ENCODE measurements at places on chromosomes 3 and 15. TPM values are rescaled to one million over a fixed set of nuclear protein-coding genes. Genes with fewer than 3 reads are reported as not detected.

NEO1 gene
- polyA plus RNA-seq = 18.1 TPM

DNA sequence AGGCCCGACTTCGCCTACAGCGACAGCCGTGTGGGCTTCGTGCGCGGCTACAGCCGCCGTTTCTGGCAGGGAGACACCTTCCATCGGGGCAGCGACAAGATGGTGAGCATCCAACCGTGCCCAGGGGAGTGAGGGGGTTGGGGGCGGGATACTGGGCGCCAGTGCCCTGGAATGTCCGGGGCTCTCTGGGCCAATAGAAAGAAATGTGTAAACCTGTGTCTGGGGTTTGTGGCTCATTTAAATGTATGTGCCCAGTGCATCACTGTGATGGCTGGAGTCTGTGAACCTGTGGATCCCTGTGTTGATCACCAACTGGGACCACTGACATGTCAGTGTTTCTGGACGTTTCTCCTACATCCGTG lies 423 bp downstream of the CHAC1 start:
- H3K4me1 ChIP-seq = no peaks in the 10 kb centered on the region
- H3K27ac ChIP-seq = peak overlapping the region; percentile 81
- peak overlapping the region; percentile 87 for H3K4me3 ChIP-seq

DNA sequence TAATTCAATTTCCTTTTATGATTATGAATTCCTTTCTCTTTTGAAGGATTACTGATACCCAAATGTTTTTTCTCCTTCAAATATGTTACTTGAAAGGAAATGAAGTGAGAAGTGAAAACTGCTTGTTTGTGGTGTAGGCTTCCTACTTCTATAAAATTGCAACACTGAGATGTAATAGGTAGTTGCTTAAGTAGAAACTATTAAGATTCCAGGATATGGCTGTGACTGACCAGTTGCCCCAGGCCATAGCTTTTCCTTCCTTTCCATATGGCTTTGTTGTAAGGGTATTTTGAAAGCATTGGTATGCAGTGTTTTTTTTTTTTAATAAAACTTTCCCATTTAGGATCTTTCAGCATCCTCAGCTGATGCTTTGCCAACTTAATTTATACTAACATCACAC lies 28.5 kb downstream of the DNAJC13 start:
- H3K4me1 ChIP-seq = peaks cover 11% of the 10 kb centered on the region
- no peak overlapping the region for H3K4me3 ChIP-seq
- H3K36me3 ChIP-seq = no peaks in the 10 kb centered on the region
- no peaks in the 10 kb centered on the region for H3K27me3 ChIP-seq
- H3K27ac ChIP-seq = no peak overlapping the region

DNA sequence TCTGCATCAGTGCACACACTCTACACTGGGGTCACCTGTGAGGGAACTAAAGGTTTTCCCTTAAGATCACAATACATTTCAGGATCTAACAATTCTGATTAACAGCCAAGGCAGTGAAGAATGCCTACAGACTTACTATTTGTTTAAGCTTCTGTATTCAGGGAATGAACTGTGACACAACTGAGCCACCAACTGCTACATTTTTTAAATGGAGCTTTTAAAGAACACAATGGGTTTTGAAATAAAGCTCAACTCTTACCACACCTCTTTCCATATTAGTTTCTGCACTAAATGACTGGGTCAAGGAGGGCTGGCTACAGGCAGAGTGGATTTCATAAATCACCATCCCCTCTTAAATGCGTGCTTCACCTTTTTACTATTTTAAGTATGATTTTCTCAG lies 100.2 kb downstream of the TMCC1 start:
- no peaks in the 10 kb centered on the region for H3K4me1 ChIP-seq
- no peak overlapping the region for H3K27ac ChIP-seq
- DNase-seq = no peak
- H3K27me3 ChIP-seq = no peaks in the 10 kb centered on the region

- DNase-seq = no peak
- no peak overlapping the region for H3K27ac ChIP-seq
- H3K4me1 ChIP-seq = no peaks in the 10 kb centered on the region
- no peaks in the 10 kb centered on the region for H3K27me3 ChIP-seq
These were observed 171.7 kb downstream of the KLF13 start for GRCh38 chr15:31498329-31498728.

HTR3E gene
- not detected for polyA plus RNA-seq

- no peaks in the 10 kb centered on the region for H3K4me1 ChIP-seq
- H3K4me3 ChIP-seq = no peak overlapping the region
- no peaks in the 10 kb centered on the region for H3K36me3 ChIP-seq
- H3K27me3 ChIP-seq = no peaks in the 10 kb centered on the region
- H3K27ac ChIP-seq = no peak overlapping the region
These were observed 438.2 kb upstream of the PROK2 start for GRCh38 chr3:72223116-72223515.

- no peaks in the 10 kb centered on the region for H3K4me1 ChIP-seq
- DNase-seq = no peak
- no peak overlapping the region for H3K4me3 ChIP-seq
- no peaks in the 10 kb centered on the region for H3K36me3 ChIP-seq
These were observed 84.7 kb downstream of the NCEH1 start for GRCh38 chr3:172626021-172626640.

DNA sequence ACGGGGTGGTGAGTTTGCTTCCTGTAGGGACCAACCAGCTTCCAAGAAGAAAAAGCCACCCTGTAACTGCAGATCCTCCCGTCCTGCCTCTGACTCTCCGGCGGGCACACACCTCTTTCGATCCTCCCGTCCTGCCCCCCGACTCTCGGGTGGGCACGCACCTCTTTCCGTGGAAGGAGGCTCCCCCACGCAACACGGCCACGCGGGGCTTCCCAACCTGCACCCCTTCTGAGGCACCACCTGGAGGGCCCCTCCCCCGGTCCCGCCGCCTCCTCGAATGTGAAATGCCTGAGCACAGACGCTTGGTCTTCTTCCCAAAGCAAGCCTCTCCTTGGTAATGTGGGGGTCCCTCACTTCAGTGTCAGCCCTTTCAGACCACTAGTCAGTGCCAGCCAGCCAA lies 7.3 kb downstream of the ADAMTS17 start:
- H3K36me3 ChIP-seq = no peaks in the 10 kb centered on the region
- DNase-seq = no peak
- no peaks in the 10 kb centered on the region for H3K4me1 ChIP-seq
- H3K27me3 ChIP-seq = no peaks in the 10 kb centered on the region

- H3K4me1 ChIP-seq = no peaks in the 10 kb centered on the region
- H3K36me3 ChIP-seq = no peaks in the 10 kb centered on the region
- no peaks in the 10 kb centered on the region for H3K27me3 ChIP-seq
- H3K4me3 ChIP-seq = no peak overlapping the region
- no peak overlapping the region for H3K27ac ChIP-seq
These were observed 72.3 kb downstream of the TAMM41 start for GRCh38 chr3:11774296-11774877.

GRCh38 chr3:21754839-21755238 lies 3.8 kb upstream of the ZNF385D start:
- no peaks in the 10 kb centered on the region for H3K4me1 ChIP-seq
- DNase-seq = no peak
- H3K27ac ChIP-seq = no peak overlapping the region
- no peaks in the 10 kb centered on the region for H3K27me3 ChIP-seq

CKMT1A gene
- polyA plus RNA-seq = not detected

- no peaks in the 10 kb centered on the region for H3K27me3 ChIP-seq
- no peaks in the 10 kb centered on the region for H3K4me1 ChIP-seq
- H3K36me3 ChIP-seq = no peaks in the 10 kb centered on the region
These were observed 23.0 kb downstream of the NR2F2 start for GRCh38 chr15:96353416-96353929.

DNA sequence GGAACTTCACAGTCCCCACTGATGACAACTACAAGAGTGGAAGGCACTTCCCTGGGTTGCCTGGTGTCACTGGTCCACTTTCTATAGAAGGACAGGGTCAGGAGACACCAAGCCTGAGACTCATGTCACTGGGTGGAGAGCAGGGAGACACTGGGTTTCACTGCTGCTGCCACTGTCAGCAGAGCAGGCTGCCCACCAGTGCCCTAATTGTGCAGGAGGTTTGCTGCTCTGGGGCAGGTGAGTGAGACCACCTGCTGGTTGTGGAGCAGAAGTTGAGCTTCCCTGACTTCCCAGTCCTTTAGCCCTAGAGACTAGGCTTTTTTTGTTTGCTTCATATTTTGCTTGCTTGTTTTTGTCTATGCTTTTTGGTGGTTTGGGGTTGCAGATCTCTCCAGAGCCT lies 528.4 kb upstream of the RGMA start:
- DNase-seq = no peak
- no peak overlapping the region for H3K27ac ChIP-seq
- H3K27me3 ChIP-seq = no peaks in the 10 kb centered on the region
- H3K4me3 ChIP-seq = no peak overlapping the region

CLPX gene
- 11.0 TPM for polyA plus RNA-seq

GRCh38 chr15:26146202-26146601 lies 283.1 kb upstream of the ATP10A start:
- H3K27ac ChIP-seq = no peak overlapping the region
- no peaks in the 10 kb centered on the region for H3K4me1 ChIP-seq
- no peaks in the 10 kb centered on the region for H3K36me3 ChIP-seq
- no peaks in the 10 kb centered on the region for H3K27me3 ChIP-seq
- no peak overlapping the region for H3K4me3 ChIP-seq
- DNase-seq = no peak

SNTN gene
- polyA plus RNA-seq = not detected

- no peak overlapping the region for H3K4me3 ChIP-seq
- H3K4me1 ChIP-seq = no peaks in the 10 kb centered on the region
- no peak for DNase-seq
- H3K27me3 ChIP-seq = no peaks in the 10 kb centered on the region
- no peaks in the 10 kb centered on the region for H3K36me3 ChIP-seq
These were observed 299.9 kb downstream of the TBC1D5 start for GRCh38 chr3:17442332-17443049.

DNA sequence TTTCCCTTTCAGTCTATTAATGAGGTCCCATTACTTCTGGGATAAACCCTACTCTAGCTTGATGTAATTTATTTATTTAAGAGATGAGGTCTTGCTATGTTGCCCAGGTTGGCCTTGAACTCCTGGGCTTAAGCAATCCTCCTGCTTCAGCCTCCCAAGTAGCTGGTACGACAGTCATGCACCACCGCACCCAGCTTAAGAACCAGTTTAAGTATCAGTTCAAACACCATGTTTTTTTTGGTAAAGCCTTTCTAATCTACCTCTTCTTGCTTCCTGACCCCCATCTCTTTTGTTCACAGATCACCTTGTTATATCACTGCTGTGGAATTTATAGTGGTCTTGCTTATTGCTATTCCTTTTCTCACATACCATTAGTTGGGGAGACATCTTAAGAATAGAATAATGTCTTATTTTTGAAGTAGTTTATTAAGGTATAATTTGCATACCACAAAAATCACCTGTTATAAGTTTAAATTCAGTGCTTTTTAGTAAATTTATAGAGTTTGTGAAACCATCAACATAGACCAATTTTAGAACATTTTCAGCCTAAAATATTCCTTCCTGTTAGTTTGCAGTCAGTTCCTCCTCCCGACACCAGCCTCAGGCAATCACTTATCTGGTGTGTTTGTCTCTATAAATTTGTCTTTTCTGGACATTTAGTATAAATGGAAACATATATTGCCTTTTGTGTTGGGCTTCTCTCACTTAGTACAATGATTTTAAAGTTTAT lies 257.9 kb downstream of the PDCD6IP start:
- H3K27ac ChIP-seq = no peak overlapping the region
- H3K36me3 ChIP-seq = no peaks in the 10 kb centered on the region
- H3K4me1 ChIP-seq = no peaks in the 10 kb centered on the region
- no peak for DNase-seq
- H3K4me3 ChIP-seq = no peak overlapping the region
